ENCODE measurements at places on chromosomes 6 and 20. TPM values are rescaled to one million over a fixed set of nuclear protein-coding genes. Genes with fewer than 3 reads are reported as not detected.

Gene ZBTB46
- total RNA-seq = 5.1 TPM

Gene SLC22A2
- not detected for total RNA-seq

Gene CDH22
- 2.6 TPM for total RNA-seq

Gene TAGAP
- total RNA-seq = 1.5 TPM

DNA sequence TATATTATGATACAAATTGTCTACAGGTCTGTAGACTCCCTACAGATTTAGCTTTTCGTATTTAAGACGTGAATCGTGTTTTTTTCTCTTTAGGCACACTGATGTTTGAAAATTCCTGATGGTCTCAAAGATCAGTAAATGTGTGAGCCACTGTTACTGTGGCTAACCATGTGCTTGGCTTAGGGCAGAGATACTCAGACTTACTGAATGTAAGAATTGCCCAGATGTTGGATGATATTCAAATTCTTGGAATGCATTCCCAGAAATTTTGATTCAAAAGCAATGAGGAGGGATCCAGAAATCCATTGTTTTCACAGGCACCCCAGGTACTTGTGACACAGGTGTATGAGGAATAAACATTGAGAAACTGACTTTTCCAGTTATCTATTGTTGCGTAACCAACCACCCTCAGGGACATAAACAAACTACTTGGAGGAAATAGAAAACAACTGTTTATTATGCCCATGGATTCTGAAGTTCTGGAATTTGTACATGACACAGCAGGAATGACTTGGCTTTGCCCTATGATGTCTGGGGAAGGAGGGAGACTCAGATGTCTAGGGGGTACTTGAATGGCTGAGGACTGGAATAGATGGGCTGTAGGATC lies 339.6 kb upstream of the CITED2 start:
- DNase-seq = no peak

GRCh38 chr6:36062247-36062646 lies 34.6 kb downstream of the MAPK14 start:
- no peak for DNase-seq

- DNase-seq = no peak
These were observed 457.0 kb downstream of the EPM2A start for GRCh38 chr6:145278163-145278807.

DNA sequence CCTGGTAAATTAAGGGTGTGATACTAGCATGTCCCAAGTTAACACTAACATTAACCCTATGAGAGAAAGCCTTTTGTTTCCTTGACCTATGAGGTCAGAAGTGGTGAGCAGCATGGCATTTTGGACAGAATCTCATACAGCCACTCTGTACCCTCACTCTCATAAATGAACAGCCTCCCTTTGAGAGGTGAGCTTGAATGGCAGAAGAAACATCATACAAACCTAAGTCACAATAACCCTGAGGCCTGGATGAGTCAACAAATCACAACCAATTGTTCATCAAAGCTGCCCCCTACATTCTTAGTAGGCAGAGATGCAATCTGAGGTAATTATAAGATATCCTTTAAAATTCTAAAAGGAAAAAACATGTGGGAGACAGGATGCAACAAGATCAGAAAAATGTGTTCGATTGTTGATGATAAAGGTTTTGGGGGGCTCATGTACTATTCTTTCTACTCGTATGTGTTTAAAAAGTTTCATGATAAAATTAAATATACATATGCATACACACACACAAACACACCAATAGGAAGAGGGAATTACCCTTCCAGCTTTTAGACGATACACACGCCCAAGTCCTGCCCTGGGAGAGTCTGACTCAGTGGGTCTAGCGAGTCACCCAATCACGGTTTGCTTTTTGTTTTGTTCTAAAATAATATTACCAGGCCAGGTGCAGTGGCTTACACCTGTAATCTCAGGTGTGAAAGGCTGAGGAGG lies 117.3 kb downstream of the ARHGAP18 start:
- no peak for DNase-seq

GRCh38 chr20:9269280-9269971 lies 200.5 kb downstream of the PLCB4 start:
- DNase-seq = no peak

Measured in suprapubic skin (tissue), 4 donors.